ENCODE measurements at places on chromosomes 6 and 20.

DNA sequence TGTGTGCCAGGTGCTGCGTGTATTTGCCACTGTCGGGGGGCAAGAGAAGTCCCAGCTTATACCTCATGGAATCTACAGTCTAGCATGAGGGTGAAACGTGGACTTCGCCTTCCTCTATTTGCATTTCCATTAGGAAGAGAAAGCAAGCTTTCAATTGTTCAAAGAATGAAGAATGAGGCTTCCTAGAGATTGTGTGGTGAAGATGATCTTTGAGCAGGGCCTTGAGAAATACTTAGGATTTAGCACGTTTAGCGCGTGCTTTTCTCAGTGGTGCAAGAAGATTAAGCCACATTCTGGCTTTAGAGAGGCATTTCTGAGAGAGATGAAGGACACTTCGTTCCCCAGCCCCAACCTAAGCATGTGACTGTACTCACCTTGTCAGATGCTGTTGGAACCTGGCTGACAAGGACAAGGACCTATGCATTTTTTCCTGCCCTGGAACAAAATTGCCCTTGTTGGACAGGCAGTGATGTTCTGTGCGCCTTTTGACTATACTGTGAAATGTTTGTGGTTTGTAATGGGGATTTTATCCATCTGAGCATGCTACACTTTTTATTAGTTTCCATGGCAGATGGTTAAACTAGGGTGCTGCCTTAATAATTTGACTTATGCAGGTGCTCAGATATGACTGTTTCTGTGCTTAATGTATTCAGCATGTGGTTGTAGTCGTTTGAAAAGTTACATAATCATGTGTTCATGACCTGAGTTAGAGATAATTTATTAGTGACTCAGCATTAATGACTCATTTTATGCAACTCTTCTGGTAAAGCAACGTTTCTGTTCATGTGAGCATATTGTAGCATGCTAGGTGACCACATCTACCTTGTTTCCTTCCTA lies 10.7 kb downstream of the TULP4 start:
- DNase-seq, result no peak

GRCh38 chr6:162671580-162672165 lies 55.9 kb downstream of the PRKN start:
- no peak for DNase-seq

DNA sequence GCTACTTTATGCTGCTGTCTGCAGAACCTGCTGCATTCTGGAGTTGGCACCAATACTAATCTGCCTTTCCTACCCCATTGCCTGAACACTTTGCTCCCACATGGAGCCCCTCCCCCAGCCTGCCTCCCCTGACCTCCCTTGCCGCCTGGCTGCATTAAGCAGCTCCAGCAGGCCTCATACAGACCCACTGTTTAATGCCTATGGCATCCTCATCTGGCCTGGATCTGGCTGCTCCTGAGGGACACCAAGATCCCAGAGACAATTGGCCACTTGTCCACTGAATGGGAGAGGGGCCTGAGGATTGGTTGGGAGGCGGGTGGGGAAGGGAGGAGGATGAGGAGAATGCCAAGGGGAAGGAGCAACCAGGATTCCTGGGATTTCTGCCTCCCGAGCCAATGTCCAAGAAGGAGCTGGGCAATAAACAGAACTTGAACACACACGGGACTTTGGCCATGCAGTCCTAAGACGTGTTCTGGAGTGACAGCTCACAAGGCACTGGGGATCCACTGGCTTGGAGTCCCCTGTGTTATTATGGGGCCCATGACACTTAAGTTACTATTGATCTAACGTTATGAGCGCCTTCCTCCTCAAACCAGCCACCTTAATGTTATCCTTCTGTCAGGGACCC lies 10.4 kb upstream of the KCNK5 start:
- no peak for DNase-seq

DNA sequence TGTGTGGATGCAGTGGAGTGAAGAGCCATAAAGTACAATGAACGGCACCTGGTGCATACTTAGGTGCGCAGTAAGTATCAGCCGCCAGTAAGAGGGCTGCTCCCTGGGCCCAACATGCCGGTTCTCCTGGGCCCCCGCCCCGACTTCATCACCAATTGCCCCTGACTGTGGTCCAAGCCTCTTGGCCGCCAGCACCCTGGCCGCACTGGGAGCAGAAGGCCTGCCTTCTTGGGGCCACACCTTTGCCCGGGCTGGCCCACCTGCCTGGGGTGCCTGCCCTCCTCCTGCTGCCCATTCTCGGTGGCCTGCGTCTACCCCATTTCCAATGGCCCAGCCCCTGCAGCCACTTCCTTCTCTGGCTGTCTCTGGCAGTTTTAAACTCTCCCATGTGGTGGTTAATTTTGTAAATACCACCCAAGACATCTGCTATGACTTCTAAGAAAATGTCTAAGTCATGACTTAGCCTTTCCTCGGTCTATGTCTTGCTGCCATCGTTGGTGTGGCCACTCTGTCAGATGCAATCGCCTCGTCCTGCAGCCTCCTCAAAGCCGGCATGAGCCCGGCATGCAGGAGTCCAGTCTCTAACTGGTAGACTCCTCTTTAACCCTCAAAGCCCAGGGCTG lies 36.8 kb downstream of the PMEPA1 start:
- no peak for DNase-seq

- DNase-seq, result no peak
Observed at GRCh38 chr20:64042054-64042781, 6.2 kb downstream of the C20orf204 start.

GRCh38 chr6:83962582-83962981 lies 71.0 kb upstream of the MRAP2 start:
- DNase-seq, result no peak

- no peak for DNase-seq
Observed at GRCh38 chr6:92023410-92023966, 1395.9 kb downstream of the EPHA7 start.

DNA sequence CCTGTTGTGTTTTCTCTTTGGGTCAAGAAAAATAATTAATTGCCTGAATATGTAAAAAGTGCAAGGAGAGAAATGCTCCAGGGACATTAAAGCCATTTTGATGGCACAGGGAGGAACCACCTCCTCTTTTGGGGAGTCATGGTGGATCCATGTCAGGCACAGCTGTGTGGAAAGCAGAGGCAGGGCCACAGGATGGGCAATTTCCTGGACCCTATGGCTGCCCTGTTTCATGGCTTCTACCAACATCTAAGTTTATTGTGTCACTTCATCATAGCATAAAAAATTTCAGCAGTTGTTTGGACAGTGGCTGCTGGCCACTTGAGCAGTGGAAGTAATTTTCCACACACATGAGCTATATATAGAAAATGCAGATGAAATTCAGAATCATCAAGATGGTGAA lies 238.2 kb downstream of the SYNE1 start:
- no peak for DNase-seq

- DNase-seq, result no peak
Observed at GRCh38 chr6:169277619-169278018, 24.0 kb upstream of the THBS2 start.

- no peak for DNase-seq
Observed at GRCh38 chr6:136501096-136501495, 49.1 kb downstream of the MAP7 start.

GRCh38 chr20:62900692-62901584 lies 25.4 kb downstream of the DIDO1 start:
- no peak for DNase-seq

- no peak for DNase-seq
Observed at GRCh38 chr6:16493802-16494201, 255.4 kb downstream of the GMPR start.

DNA sequence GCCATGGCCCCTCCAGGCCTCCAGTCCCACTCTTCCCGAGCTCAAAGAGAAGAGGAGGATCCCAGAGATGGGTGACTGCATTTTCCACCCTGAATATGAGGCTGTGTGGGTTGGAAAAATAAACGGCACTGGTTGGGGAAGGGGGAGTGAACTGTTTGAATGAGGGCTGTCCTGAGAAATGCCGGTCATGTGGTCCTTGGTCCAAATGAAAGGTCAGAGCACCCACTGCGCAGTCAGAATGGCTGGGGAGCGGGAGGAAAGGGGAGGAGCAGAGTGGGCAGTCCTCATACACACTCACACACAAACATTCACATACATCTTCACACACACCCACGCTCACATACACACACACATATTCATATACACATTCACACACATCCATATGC lies 83.1 kb downstream of the MRPL14 start:
- no peak for DNase-seq

DNA sequence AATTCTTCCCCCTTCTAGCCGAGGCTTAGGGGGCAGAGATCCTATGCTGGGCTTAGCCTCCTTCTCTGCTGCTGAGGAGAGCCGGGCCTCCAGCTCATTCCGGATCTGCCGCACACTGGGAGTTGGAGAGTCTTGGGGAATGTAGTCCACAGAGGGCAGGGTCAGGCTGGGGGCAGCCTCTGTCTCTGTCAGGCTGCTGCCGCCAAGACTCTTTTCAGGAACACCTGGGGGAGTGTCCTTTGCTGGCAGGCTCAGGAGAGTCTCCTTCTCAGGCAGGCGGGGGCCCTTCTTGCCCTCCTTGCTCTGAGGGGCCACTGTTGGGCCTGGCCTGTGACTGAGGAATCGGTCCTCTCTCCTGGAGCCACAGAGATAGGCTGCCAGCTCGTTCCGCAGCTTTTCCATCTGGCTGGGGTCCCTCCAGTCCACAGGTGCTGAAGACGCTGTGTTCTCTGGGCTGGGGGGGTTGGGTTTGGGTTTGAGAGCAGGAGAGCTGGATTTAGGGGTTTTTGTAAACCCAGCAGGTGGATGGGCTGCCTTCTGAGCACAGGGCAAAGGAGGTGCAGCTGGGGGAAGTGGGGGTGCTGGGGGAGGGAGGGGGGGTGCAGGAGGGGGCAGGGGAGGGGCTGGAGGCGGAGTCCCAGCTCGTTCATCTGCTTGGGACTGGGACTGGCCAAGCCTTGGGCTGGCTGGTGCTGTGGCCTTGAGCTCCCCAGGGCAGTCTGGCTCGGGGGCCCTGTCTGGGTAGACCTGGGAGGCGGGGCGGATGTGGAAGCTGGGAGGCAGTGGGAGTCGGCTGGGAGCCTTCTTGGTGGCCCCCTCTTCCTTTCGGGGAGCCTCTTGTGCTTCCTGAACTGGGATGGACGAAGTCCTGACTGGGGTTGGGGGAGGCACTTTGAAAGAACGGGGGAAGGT lies 36.1 kb downstream of the C6orf132 start:
- no peak for DNase-seq

GRCh38 chr6:36668591-36668990 lies 9.9 kb upstream of the CDKN1A start:
- DNase-seq, result no peak

DNA sequence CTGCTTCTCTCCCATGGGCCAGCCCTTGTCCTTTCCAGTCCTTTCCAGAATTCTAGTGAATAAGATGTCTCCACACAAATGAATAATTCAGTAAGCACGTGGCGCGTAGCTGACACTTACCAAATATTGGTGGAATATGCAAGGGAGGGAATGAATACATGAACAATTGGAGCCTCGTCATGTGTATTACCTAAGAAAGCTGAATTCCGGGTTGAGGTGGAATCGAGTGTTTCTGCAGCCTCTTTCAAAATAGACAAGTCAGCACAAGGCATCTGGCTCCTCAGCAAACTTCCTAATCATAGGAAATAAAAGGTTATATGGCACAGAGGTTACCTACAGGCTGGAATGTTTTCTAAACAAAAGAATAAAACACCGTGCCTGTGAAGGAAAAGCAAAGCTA lies 47.0 kb upstream of the NT5E start:
- no peak for DNase-seq

GRCh38 chr6:169589699-169590257 lies 112.1 kb downstream of the WDR27 start:
- DNase-seq, result no peak

- no peak for DNase-seq
Observed at GRCh38 chr6:37960139-37960935, 140.8 kb downstream of the ZFAND3 start.

GRCh38 chr20:39234520-39235095 lies 272.5 kb downstream of the DHX35 start:
- no peak for DNase-seq

- DNase-seq, result no peak
Observed at GRCh38 chr20:48898210-48898609, 23.3 kb upstream of the ARFGEF2 start.

GRCh38 chr20:6644813-6645628 lies 122.5 kb upstream of the BMP2 start:
- no peak for DNase-seq

GRCh38 chr6:99790679-99791078 lies 184.0 kb downstream of the PRDM13 start:
- DNase-seq, result no peak

- DNase-seq, result no peak
Observed at GRCh38 chr6:141460743-141461484, 671.8 kb upstream of the GJE1 start.

GRCh38 chr20:20497242-20497978 lies 129.5 kb downstream of the INSM1 start:
- DNase-seq, result no peak

DNA sequence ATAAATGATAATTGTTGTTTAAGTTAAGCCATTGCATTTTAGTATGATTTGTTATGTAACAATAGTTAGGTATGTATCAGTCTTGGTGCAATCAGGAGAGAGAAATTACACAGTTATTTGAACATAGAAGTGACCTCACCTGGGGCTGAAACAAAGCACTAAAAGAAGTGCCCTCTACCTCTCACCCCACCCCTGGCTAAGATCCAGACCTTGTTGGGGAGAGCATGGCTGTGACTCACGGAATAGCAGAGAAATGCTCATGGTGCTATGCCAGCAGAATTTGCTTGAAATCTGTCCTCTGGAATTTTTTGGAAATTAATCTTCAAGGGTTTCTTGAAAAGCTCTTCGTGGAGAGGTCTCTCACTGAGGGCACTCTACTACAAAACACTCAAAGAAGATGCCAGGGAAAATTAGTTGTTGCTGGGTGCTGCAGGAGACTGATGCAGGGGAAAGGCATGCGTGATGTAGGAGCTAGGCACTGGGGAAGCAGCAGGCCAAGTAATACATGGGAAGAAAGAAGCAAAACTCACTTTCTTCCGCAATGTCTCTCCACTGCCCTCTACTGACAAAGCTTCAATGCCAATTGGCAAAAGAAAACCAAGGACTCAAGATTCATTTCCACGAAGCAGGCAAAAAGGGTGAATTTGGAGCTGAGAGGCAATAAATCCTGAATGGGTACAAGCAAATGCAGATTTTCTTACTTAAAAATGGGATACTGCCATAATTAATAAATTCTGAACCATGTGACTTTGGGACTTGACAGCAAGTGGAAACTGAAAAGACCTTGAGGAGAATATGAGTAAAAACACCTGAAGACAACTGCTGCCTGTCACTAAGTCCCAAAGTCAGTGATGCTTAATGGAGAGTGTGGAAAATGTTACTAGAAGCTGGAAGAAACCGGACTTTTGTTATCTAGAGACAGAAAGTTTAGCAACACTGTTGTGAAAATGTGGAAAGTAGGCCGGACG lies 136.3 kb upstream of the ZNF184 start:
- no peak for DNase-seq

DNA sequence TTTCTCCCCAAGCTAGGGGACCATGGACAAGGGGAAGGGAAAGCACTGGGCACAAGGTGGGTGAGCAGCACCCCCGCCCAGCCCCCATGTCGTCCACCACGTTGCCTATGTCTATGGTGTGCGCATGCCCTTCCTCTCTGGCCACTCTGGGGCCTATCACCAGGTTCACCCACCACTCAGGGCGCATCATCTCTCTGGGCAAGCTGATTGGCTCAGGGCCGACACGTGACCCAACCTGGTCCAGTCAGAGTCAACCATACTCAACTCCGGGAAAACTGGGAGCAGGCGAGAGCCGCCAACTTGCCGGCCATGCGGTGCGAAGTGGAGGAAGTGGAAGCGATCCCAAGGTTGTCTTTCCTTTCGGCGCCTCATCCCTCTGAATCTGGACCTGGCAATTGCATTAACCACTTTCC lies 25.9 kb downstream of the ACSS1 start:
- DNase-seq, result no peak
